ENCODE measurements at places on chromosomes 3 and 15.
A peak's percentile ranks its signal among the peaks of the same experiment; 100 is the strongest.

DNA sequence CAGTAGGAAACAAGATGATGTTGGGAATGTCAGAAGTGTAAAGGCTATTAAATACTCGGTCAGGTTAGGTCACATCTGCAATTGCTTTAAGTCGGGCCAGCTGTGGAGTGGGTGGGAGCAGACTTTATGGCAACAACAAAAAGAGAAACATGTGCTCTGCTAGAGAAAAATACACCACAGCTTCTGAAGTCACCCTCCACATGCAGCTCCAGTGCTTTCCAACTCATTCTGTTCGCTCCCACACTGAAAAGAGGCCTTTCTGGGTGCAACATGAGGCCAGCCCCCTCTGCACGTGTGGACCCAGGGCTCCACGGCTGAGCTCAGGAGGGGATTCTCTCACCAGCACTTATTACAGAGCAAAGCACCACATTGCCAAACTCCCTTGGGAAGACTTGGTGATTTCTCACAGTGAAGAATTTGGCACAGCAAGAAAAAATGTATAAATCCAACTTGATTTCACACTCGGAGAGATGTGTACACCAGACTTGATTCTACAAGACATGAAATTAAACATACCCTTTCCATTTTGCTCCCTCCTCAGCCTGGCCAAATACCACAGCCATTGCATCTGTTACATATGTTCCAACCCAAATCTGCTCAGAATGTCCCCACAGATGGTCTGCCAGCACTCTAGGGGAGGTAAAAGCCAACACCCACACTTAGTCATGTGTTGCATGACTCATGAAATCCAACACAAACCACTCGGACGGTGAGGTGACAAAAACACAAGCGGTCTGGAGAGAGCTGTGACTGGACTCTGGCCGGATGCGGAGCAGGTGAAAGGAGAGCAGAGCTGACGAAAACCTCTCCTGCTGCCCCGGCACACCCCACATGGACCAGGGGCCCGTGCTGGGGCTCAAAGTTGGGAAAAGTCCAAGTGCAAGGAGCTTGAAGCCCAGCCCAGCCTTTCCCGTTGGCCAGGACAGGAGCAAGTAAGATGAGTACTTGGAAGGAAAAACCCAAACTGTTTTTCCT is 74.6 kb downstream of the ITGB5 start:
- DNase-seq: no peak

DNA sequence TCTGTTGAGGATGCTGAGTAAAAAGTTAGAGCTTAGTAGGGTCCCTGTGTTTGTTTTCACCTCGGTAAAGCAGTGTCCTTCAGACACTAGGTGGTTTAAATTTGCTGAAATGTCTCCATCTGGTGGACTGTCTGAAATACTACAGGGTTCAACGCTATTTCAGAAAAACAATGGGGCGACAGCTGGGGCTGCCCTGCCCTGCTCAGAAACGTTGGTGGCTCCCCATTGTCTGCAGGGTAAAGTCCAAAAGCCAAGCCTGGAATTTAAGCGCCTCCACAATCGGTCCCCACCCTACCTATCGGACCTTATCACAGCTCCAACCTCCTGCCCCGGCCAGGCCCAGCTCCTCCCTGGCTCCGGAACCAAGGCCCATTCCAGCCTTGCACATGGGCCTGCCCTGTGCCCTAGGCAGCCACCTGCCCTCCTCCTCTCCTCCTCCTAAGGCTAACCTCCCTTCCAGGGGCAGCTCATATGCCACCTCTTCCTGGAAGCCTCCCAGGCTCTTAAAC is 4.3 kb upstream of the TSEN2 start:
- peak; percentile 58 for DNase-seq

GRCh38 chr15:85754989-85755388 is 39.7 kb downstream of the KLHL25 start:
- no peak for DNase-seq

DNA sequence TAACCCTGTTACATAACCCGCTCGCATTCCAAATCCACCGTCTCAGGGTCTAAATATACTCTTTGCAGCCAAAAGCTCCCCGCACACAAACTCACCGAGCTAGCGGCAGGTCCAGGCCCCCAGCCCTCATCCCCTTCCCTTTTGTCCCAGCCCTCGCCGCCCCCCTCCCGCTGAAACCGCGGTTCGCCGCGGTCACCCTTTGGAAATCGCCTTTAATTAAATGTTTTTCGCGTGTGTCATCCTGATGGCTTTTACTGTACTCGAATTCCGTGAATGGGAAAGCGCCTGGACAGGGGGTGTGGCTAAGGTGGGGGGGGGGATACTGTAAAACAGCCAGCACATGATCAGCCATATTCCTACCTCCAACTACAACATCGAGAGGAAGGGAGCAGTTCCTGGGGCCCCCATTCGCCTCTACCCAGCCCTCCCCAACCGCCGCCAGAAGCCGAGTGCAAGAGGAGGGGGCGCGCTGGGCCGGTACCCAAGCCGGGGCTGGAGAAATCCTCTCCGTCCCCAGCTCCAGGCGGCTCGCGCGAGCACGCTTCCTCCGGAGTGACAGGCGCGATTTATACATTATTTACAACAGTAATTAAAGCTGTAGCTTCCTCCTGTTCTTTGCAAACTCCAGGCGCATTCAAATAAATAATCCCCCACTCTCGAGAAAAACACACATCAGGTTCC is 1.7 kb downstream of the RORA start:
- DNase-seq: no peak

GRCh38 chr3:60598671-60599070 is 652.6 kb downstream of the FHIT start:
- DNase-seq: no peak

DNA sequence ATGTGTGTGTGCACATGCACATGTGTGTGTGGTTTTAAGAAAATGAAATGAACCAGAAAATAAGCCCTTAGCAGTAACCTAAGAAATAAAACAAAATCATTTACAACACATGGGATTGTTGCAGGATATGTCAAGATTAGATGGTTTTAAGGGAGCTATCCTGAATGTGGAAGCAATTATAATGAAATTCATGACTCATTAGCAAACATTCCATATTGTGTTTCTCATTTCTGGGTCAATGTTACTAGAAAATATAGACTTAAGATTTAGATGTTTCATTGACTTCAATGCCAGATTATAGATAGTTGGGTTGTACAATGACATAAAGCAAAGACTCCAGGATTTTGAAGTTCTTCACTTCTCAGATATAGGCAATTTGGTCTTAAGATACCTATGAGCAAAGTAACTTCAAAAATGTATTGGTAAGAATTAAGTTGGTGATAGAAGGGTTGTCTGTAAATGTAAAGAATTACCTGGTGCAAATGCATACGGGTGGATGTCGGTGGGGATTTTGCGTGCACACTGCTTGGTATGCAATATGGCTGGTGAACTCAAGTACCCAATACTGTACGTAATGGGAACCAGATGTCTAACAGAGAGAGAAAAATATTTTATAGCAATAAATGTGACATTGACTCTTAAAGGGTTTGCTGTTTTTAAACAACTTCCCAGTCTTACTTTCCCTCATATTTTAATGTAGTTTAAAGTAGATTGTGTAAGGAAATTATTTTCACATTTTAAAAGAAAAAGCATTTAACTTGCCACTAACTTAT is 53.9 kb upstream of the NR2F2 start:
- no peak for DNase-seq

DNA sequence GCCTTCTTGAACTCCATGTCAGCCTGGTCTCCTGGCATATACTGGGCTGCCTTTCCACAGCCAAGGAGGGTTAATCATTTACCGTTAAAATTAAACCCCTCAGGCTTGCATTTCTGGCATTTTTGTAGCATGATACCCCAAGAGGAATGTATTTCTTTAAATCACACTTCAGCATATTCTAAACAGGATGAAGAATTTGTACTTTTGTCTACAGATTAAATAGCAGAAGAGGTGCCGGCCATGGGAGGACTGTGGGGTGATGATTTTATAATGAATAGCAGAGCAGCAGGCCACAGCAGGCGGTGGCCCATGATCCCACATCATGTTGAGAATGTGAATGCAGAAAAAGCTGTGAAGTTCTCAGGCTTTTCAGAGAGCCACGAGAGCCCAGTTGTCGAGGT is 90.2 kb downstream of the ARNT2 start:
- DNase-seq: no peak

- DNase-seq: no peak
Measured at GRCh38 chr3:191762323-191762960, 301.5 kb downstream of the PYDC2 start.

- no peak for DNase-seq
Measured at GRCh38 chr15:95880031-95880570, 450.4 kb upstream of the NR2F2 start.

GRCh38 chr3:31251083-31251482 is 281.6 kb upstream of the STT3B start:
- no peak for DNase-seq

DNA sequence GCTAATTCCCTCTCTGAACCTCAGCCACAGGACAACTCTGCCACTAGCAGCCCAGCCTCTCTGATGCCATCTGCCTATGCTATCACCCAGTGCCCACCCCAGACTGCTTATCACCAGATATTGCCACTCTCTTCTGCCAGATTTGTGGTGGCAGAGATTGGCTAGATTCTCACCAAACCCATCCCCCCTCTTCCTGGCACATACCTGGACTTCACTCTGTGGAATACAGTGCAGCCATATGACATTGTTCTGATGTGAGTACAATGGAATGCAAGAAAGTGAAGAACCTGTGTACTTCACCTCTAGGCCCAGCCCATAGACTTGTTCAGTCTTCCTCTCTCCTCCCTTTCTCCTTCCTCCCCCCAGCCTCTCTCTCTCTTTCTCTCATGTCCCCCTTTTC is 46.9 kb upstream of the NTRK3 start:
- DNase-seq: no peak

GRCh38 chr3:149450281-149450680 is 24.2 kb upstream of the TM4SF4 start:
- DNase-seq: no peak

DNA sequence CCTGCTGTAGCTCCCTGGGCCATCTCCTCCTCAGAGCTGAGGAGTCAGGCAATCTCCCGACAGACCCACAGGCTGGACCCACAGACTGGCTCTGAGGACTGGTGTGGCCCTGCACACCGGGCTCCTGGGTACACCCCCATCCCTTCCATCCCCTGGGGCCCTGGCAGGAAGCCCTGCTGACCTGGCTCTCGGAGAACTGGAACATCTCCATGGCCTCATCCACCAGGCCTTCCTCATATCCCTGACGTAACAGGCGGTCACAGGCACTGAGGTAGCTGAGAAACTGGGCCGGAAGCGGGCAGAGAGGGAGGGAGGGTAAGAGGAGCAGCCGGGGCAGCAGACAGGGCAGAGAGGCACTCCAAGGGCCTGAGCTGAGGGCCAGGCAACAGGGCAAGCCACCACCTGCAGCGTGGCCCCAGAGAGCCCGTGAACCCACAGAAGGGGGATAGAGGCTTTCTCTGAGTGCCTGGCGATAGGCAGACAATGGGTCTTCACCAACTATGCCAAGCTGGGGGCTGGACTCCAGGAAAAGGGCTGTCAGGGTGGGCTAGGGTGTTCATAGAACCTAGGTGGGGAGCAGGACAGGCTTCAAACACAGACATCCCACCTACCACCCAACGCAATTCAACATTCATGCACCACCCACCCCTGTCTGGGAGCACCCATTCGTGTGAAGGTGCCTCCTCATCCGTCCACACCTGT is 17.9 kb downstream of the KBTBD13 start:
- DNase-seq: no peak

DNA sequence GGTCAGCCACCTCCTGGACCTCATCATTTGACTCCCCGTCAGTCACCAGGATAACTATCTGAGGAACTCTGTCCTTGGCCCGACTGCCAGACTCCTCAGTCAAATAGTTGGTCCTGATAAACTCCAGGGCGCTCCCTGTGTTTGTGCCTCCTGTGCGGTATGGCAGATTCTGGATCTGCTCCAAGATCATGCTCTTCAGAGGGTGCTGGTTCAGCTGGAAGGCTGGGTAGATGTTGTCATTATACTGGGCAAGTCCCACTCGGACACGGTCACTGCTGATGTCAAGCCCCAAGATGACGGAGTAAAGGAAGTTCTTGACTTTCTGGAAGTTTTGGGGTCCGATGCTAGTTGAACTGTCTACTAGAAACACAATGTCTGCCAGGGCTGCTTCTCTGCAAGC is 31.1 kb upstream of the CAPN7 start:
- no peak for DNase-seq

- DNase-seq: no peak
Measured at GRCh38 chr3:173238091-173238490, 97.1 kb upstream of the SPATA16 start.

- no peak for DNase-seq
Measured at GRCh38 chr3:154314152-154314551, 10.1 kb downstream of the DHX36 start.

- DNase-seq: no peak
Measured at GRCh38 chr3:93843981-93844380, 129.7 kb downstream of the PROS1 start.

GRCh38 chr3:128021768-128022372 is 30.4 kb upstream of the SEC61A1 start:
- no peak for DNase-seq

GRCh38 chr15:26838742-26839460 is 28.0 kb upstream of the GABRA5 start:
- no peak for DNase-seq

DNA sequence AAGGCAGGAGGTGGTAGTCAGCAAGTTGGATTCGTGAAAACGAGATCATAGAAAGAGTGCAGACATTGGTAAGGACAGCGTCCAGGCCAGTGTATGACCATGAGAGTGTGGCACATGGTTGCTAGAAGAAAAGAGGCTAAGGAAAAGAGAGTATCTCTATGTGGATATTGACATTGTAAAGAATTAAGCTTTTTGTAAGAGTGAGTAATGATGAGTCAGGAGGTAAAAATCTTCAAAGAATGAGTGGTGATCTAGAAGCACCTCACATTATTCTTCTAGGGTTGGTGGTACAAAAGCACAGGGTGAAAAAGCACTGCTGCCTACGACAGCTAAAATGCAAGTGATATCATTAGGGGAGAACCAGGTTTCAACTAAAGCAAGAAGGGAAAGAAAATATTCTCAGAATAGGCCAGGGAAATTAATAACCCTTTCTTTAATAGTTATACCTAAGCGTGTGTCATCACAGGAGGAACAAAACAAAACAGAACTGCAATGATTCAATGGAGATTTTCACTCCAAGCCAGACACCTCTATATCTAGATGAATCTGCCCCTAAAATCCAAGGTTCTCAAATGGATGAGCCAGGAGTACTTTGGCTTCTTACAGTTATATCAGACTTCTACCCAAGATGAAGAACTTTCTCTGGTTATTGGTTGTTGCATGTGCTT is 884.7 kb downstream of the NAALADL2 start:
- DNase-seq: no peak

DNA sequence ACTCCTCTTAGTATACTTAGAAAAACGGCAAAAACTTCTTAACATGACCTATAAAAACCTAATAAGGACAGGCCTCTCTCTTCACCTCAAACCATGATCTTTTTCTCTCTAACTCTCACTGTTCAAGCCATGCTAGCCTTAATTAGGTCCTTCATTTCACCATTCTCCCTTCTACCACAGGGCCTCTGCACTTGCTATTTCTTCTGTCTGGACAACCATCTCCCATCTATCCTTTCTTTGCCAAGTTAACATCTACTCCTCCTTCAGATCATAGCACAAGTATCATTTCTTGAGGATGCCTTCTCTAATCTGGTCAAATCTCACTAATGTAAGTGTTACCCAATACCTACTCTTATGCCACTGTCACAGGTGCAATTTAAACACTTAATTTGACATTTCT is 39.1 kb downstream of the TMCC1 start:
- no peak for DNase-seq
